Testis (tissue), 5 donors: ENCODE measurements at places on chromosomes 12 and 14.

DNA sequence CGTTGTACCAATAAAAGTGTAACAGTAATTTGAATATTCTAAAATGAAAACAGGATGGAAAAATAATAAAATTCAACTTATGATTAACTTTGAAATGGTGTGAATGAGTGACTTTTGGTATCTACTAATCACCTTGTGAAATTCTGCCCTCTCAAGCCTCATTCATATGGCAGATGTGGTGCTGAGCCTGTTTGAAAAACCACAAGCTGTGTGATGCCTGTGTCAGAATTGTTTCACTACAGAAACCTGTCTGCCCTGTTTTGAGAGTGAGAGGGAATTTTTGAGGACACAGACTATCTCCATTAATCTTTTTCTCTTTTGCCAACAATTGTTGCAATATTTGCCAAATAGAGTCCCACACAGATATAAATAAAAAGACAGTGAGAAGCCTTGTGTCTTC, 3.9 kb upstream of the RNU6-7 start:
- no peak for DNase-seq

GRCh38 chr14:26332966-26333365, 264.9 kb downstream of the NOVA1 start:
- no peak for DNase-seq

DNA sequence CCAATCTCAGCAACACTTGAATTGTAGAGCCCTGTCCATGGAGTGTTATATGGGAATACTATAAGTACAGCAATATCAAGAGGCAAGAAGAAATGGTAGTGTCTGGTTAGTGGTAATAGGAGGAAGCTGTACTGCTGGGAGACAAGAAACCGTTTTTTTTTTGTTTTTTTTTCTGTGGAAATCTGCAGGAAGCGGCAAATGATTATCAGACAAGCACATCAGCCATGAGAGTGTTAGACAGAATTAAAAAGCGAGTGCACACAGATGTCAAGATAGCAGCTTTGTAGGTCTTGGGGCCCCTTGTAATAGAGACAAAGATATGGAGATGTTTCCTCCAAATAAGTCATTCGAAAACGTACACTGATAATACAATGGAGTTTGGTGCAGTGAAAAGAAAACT, 6.7 kb downstream of the TESPA1 start:
- DNase-seq, result no peak

- no peak for DNase-seq
Observed at GRCh38 chr14:60346706-60347105, 97.7 kb downstream of the PPM1A start.
